ENCODE measurements at places on chromosomes 2 and 18.
A peak's percentile ranks its signal among the peaks of the same experiment; 100 is the strongest.

GRCh38 chr2:8737571-8738175, 55.8 kb downstream of the ID2 start:
- no peak for DNase-seq

DNA sequence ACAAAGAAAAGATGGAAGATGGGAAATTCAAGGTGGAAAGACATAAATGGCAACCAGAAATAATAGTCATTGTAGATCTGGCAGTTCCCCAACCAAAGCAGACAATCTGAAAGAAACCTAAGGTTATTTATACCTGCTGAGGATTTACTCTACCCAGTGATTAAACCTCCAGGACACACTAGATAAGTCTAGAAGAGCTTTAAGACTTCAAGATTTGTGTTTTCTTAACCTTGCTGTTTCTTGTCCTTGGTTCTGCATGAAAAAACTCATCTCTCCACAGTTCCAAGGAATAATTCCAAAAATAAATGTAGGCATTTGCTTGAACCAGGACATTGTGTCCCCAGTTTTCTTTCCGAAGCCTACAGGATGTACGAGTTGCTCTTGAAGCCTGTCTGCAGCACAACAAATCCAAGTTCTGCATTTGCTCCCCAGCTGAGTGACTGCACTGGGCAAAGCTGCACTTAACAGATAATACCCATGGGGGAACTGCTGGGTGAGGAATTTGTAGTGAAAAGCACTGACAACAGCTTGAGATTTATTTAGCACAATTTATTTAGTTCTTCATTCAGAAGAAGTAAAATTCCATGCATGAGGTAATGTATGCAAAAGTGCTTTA, 19.8 kb downstream of the DTNA start:
- no peak for DNase-seq

DNA sequence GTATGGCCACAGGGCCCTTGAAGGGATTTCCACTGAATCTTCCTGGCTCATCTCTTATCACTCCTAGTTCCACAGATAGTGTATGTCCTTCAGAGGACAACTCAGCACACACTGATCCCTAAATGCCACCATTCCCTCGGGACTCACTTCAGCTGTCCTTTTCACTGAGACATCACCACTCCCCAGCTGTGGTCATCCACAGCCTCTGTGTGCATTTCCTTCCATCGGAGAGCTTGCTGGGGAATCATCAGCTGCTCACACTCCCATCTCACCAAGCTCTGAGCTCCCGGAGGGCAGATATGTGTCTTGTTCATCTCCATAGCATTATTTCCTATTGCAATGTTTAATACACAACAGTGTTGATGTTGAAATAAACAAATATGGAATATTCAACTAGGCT, 759.5 kb downstream of the RNF144A start:
- no peak for DNase-seq

GRCh38 chr18:44731530-44732237, 51.0 kb downstream of the SETBP1 start:
- DNase-seq: no peak

DNA sequence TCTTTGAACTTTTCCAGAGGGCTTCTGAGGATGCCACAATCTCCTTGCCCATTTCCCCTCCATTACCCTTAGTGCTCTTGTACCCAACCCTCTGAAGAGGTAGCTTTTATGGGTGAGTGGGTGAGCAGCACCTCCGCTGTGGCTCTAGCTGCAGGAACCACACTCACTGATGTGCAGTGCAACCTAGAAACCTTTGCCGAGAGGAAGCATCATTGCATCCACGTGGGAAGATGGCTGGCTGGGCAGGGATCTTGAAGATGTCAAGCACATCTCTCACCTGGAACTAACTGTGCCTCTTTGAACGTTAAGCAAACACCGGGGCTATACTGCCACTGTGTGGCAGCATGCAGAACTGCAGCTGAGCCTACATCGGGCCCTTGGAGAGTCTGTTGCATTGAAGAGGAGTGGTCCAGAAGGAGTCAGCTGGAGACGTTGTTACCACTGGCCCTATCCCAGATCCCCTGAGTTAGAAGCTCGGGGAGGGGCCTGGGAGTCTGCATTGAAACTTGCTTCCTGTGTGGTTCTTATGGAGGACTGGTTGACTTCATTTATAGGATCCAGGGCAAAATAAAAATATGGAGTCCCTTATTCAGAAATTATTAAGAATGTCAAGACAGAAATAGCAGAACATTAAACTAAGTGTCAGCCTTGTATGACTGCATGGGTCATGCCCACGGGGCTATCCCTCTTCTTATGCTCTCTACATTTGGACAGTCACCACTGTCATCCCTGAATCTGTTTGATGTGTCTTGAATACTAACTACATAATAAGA, 28.7 kb downstream of the IGFBP5 start:
- peak; percentile 12 for DNase-seq

DNA sequence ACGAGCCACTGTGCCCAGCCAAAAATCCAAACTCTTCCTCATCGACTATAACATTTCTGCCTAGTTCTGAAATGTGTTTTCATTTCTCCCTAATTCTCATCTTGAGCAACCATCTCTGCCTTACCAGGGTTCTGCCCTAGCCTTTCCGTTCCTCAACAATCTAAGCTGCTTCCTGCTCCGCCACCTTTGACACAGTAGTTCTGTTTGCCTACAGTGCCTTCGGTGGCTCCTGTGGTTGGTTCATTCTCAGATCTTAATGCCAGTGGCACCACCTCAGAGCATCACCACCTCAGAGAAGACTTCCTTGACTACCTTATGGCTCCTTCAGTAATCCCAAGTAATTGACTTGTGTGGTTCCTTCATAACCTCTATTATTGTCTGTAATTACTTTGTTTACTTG, 3.8 kb downstream of the SOCS6 start:
- DNase-seq: no peak

- DNase-seq: no peak
Observed at GRCh38 chr18:29140590-29140989, 963.7 kb upstream of the CDH2 start.

DNA sequence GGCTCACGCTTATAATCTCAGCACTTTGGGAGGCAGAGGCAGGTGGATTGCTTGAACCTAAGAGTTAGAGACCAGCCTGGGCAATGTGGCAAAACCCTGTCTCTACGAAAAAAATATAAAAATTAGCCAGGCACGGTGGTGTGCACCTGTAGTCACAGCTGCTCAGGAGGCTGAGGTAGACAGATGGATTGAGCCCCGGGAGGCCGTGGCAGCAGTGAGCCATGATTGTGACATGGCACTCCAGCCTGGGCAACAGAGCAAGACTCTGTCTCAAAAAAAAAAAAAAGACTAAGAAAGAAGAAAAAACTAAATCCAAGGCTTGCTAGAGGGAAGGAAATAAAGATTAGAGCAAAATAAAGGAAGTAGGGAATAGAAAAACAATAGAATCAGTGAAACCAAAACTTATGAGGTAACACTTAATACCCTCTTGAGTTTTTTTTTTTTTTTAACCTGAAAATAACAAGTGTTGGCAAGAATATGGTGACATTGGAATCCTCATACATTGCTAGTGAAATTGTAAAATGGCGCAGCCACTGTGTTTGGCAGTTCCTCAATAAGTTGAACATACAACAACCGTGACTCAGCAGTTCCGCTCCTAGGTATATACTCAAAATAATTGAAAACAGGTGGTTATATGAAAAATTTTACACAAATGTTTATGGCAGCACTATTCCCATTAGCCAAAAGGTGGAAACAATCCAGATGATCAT, 85.2 kb downstream of the EML4 start:
- DNase-seq: no peak

DNA sequence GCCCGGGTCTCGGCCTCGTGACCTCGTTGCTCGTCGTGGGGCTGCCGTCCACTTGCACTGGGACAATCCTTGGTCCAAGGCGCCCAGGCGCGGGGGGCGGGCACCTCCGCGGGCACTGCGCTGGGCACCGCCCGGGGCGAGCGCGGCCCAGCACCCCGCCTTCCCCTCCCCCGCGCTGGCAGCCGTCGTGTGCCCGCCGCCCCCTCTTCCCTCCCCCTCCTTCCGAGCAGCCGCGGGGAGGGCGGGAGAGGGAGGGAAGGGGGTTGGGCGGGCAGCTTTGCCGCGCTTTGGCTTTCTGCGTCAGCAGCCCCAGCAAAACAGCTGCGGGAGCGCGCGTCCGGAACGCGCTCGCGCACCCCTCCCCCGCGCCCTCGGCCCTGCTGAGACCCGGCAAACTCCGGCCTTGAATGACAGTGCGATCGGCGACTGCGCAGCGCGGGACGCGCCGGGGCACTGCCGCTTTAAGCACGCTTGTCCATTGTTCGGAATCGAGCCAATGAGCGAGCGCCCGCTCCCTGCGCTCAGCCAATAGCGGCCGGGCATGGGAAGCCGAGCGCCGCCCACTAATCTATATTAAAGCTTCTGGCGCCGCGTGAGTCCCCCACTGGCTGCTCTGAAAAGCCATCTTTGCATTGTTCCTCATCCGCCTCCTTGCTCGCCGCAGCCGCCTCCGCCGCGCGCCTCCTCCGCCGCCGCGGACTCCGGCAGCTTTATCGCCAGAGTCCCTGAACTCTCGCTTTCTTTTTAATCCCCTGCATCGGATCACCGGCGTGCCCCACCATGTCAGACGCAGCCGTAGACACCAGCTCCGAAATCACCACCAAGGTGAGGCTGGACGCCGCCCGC, at the start of gene PTMA:
Gene PTMA (plus strand): TSS at position 599 of the 846 bp plus-strand sequence. CDS start 182 bp downstream, at position 781.
- peak; percentile 100 for DNase-seq

- no peak for DNase-seq
Observed at GRCh38 chr18:28494151-28494550, 317.2 kb upstream of the CDH2 start.

- DNase-seq: no peak
Observed at GRCh38 chr18:39166776-39167175, 1601.2 kb upstream of the CELF4 start.

- no peak for DNase-seq
Observed at GRCh38 chr2:28958689-28959088, 22.4 kb upstream of the TOGARAM2 start.

GRCh38 chr2:161100211-161100895, 59.9 kb upstream of the TANK start:
- no peak for DNase-seq

DNA sequence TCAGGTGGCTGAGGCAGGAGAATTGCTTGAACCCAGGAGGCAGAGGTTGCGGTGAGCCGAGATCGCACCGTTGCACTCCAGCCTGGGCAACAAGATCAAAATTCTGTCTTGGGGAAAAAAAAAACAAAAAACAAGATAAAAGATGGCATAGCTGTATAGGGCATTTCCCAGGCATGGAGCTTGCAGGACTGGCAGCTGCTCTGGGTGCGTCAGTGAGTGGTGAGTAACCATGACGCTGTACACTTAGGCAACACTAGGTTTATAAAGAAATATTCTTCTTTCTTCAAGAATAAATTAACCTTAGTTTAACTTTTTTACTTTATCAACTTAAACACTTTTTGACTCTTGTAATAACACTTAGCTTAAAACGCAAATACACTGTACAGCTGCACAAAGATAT, 15.4 kb downstream of the TGOLN2 start:
- no peak for DNase-seq

DNA sequence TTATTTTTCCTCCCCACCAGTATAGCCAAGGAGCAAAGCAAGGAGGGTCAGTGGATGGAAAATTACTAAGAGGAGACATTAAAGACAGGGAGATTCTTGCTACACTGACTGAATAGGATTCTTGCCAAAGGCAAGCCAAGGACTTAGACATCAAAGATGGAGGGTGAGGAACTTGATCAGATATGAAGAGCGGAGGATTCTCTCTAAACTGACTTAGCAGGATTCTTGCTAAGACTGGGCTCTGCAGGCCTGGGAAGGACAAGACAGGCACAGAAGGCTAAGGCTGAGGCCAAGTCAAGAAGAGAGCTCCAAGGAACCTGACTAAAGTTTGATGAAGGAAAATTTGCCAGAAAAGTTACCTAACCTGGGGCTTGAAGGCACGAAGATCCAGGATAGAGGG, 143.9 kb upstream of the RMP24 start:
- DNase-seq: no peak

DNA sequence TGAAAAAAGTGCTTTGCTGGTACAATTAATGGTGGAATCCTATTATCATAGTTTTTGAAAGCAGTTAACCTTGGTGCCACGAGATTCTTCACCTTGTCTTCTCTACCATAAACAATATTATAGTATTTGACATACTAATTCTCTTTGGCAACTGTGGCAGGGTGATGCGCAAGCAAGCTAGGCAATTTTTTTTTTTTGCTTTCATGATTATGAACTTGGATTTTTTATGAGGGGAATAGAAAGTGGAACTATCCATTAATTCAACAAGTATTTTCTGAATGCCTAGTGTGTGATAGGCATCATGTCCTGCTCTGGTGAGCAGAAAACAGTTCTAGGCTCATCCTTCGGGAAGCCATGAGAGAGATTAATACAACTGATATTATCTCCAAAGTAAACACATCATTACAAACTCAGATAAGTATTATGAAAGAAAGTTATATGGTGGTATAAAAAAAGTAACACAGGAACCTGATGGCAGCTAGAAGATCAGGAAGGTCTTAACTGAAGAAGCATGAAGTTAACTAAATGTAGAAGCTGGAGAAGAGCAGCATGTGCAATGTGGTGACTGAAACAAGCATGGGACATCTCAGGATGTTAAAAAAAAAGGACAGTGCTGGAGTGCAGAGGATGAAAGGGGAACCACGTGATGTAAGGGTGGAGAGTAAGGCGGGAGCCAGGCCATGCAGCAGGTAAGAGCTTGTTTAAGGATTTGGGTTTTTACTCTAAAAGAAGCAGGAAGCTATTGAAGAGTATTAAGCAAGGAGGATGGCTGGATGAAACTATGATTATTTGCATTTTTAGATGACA, 113.7 kb downstream of the ZEB2 start:
- DNase-seq: no peak

DNA sequence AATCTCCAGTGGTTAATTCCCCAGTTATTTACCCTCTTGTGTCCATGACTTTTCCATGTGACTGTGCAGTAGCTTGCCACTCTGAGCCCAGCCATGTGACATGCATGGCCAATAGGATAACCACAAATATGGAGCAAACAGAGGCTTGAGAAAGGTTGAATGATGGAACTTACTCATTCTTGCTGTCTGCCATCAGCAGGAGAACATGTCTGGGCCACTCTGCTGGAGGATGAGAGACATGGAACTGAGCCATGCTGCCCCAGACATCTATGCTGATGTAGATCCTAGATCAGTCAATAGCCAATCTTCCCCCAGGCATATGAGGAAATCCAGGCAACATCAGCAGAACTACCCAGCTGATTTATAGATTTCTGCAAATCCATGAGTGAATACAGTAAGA, 992.3 kb upstream of the FANCL start:
- no peak for DNase-seq

DNA sequence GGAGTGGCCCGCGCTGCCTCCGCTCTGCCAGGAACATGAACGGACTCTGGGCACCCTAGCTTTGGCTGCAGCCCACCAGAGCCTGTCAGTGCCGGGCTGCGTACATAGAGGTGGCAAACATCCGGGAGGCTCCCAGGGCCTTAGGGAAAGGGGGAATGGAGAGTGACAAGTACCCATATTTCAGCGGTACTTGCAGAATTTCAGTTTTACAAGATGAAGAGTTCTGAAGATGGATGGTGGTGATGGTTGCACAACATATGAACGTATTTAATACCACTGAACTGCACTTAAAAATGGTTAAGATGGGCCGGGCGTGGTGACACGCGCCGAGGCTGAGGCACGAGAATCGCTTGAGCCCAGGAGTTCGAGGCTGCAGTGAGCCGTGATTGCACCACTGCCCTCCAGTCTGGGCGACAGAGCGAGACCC, 873 bp downstream of the MTHFD2 start:
- no peak for DNase-seq
